Putamen (tissue), 1 donor: ENCODE measurements at places on chromosomes 13 and 19.
A peak's percentile ranks its signal among the peaks of the same experiment; 100 is the strongest.

GRCh38 chr19:41872775-41873647 is 4.1 kb upstream of the CD79A start:
- no peak for DNase-seq

DNA sequence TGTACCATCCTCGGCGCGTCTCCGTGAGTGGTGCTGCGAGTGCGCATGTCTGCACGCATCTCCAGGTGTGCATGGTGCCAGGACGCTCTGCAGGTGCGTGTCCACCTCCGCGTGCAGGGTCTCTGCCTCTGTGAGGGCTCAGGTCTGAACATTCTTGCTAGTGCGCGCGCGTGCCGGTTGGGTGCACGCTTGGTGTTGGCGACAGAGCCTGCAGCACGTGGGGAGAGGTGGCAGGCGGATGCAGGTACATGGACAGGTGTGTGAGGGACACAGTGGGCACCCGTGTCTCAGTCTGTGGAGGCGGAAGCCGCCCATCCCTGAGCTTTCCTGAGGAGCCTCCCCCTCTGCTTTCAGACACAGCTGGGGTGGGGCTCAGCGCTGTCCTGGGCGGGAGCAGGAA is 4.9 kb upstream of the OR10H2 start:
- no peak for DNase-seq

DNA sequence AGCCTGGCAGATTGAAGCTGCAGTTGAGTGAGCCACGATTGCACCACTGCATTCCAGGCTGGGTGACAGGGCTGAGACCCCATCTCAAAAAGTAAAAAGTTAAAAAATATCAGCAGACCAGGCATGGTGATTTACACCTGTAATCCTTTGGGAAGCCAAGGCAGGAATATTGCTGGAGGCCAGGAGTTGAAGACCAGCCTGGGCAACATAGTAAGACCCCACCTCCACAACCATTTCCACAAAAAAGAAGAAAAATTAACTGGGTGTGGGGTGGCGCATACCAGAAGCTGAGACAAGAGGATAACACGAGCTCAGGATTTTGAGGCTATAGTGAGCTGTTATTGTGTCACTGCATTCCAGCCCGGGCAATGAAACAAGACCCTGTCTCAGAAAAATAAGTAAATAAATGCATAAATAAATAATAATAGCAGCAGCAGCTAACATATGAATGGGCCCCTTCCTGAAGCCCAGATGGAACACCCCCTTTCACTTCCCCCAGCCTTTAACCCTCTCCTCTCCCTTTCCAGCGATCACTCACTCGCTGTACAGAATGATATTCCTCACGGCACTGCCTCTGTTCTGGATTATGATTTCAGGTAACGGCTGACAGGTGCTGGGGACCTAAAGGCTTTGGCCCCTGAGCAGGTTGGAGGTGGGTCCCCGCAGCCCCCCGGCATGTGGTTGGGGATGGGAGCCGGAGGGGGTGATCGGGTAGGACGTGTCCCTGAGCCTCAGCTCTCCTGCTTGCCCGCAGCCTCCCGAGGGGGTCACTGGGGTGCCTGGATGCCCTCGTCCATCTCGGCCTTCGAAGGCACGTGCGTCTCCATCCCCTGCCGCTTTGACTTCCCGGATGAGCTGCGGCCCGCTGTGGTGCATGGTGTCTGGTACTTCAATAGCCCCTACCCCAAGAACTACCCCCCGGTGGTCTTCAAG is 3.2 kb downstream of the MAG start:
- no peak for DNase-seq

DNA sequence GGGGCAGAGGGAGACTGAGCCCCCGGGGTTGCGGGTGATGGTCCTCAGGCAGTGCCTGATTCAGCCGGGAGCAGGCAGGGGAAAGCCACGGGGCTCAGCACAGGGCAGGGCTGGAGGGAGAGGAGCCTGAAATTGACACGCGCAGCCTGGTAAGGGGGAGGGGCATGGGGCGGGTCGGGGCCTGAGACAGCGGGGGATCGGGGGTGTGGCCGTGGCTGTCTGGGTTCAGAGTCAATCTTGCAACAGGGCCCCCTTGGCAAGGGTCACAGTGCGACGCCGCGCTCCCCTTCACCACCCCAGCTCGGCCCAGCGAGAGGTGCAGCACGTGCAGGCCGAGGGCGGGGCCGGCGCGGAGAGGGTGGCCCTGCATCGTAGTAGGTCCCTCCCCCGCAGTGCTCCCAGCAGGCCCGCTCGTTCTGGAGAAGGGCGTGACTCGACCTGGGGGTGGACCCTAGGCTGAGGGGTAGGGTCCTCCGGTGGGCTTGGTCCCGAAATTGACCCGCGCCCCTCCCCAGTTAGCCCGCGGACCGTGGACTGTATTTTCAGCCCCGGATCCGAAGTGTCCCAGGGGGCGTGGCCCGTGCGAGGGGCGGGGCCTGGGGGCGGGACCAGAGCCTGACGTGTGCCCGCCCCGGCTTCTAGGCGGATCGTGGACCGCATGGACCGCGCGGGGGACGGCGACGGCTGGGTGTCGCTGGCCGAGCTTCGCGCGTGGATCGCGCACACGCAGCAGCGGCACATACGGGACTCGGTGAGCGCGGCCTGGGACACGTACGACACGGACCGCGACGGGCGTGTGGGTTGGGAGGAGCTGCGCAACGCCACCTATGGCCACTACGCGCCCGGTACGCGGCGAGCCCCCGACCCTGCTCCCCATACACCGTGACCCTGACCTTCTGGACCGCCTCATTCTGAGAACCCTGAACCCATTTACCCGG is 6.0 kb downstream of the RCN3 start:
- DNase-seq: no peak

DNA sequence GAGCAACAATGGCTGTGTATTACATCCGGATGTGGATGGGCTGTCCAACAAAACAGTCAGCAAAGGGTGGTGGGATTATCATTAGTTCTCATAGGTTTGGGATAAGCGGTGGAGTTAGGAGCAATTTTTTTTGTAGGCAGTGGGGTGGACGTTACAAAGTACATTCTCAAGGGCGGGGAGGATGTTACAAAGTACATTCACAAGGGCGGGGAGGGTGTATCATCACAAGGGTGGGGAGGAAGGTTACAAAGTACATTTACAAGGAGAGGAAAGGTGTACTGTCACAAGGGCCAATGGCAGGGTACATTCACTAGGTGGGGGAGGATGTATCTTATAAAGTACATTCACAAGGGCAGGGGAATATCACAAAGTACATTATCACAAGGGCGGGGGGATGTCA is 20.8 kb upstream of the ZNF561 start:
- DNase-seq: no peak

- DNase-seq: peak; percentile 96
Measured at GRCh38 chr19:38229585-38230073, 5.6 kb upstream of the DPF1 start.

- DNase-seq: no peak
Measured at GRCh38 chr13:97932036-97932435, 21.4 kb upstream of the IPO5 start.

- no peak for DNase-seq
Measured at GRCh38 chr19:15181394-15181793, 19.4 kb downstream of the NOTCH3 start.

GRCh38 chr19:611481-611868 is 21.8 kb downstream of the HCN2 start:
- no peak for DNase-seq

GRCh38 chr13:42894765-42895243 is 97.2 kb downstream of the EPSTI1 start:
- DNase-seq: no peak

- no peak for DNase-seq
Measured at GRCh38 chr13:111325146-111325890, 4.9 kb downstream of the TEX29 start.

- no peak for DNase-seq
Measured at GRCh38 chr19:39112338-39112890, 13.2 kb upstream of the PAK4 start.

DNA sequence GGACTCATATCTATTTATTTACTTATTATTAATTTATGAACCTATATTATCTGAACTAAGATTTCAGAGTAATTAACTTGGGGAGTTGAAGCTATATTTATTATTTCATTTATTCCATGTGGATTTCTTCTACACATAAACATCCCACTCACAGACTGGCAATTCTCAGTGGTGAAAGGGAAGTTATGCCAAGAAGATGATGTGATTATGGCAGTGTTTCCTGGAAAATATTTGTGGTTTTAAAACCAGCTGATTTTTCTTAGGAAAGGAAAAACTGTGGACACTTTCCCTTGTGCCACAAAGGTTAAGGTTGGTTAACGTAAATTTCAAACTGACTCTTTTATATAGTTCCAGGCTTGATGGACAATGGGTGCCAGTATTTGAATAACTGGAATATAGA is 513.1 kb downstream of the SLITRK6 start:
- DNase-seq: no peak

GRCh38 chr13:101308247-101309013 is 107.9 kb downstream of the NALCN start:
- no peak for DNase-seq

GRCh38 chr19:24159707-24160106 is 72.7 kb downstream of the ZNF254 start:
- DNase-seq: no peak
